LoVo (cell line): ENCODE measurements at places on chromosomes 2 and 18.

GRCh38 chr2:132733094-132733493 is 63.1 kb upstream of the LYPD1 start:
- DNase-seq: no peak

GRCh38 chr18:59470561-59471121 is 111.6 kb upstream of the LMAN1 start:
- no peak for DNase-seq

DNA sequence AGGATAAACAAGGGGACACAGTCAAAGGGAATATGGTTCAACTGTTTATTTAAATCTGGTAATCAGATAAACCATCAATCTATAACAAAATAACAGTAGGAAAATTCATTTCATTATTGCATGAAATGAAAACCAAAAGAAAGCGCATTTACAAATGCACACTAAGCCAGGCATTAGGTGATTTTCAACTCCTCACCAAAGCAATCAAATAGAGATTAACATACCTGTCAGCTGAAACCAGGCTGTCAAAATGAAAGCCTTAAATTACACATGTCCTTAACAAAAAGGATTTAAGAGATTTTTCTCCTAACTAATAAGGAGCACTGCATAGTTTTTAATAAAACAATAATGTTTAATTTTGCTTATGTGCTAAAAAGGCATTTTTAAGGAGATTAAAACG is 23.0 kb downstream of the STK39 start:
- no peak for DNase-seq

DNA sequence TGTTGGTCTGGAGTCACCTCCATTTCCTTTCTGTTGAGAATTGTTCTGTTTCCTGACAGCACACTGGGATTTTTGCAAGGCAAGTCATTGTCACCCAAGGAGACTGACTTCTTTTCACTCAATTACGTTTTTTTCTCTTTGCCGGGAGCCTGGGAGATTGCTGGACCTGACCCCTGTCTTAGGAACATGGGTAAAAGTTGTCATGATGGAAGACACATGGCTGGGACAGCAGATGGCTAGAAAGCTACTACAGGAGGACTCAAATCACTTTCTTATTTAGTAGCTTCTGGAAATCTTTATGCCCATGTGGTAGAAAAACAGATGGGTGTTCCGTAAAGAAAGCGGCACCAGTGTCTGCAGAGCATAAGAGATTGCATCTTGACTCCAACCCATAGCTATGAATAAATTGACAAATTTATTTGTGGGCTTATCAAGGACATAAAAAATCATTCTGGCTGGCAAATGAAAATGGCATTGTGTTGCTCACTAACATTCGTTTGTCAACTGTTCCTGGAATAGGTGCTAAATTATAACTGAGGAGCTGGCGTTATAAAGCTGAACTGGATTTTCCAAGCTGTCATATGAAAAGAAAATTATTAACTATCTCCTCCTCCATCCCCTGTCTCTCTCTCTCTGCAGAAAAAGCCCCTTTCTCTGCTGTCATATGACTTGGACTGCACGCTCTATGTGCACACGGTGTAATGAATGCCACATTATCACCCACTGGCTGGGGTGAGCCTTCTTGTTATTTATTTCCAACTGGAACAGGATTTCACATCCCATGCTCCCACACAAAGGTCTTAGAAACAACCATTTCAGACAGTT is 159.8 kb downstream of the SH3RF3 start:
- no peak for DNase-seq

- DNase-seq: no peak
Observed at GRCh38 chr2:217845301-217845700, 157.5 kb downstream of the TNS1 start.

DNA sequence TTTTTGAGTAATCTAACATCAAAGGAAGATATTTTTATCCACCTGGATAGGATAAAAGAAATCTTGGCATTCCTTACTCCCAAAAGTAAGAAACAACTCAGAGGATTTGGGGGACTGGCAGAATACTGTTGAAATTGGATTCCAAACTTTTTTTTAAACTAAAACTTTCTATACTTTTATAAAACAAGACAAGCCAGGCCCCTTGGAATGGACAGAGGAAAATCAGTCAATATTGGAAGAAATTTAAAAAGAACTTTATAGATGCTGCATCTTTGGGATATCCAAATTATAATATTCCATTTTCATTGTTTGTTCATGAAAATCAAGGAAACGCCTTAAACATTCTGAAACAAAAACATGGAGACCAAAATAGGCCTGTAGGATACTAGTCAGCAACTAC is 147.6 kb upstream of the PIEZO2 start:
- DNase-seq: no peak

- DNase-seq: no peak
Observed at GRCh38 chr2:229230911-229231310, 40.2 kb downstream of the PID1 start.

- no peak for DNase-seq
Observed at GRCh38 chr2:23291239-23291638, 93.7 kb upstream of the KLHL29 start.

GRCh38 chr18:22872900-22873537 is 60.1 kb upstream of the RBBP8 start:
- DNase-seq: no peak

DNA sequence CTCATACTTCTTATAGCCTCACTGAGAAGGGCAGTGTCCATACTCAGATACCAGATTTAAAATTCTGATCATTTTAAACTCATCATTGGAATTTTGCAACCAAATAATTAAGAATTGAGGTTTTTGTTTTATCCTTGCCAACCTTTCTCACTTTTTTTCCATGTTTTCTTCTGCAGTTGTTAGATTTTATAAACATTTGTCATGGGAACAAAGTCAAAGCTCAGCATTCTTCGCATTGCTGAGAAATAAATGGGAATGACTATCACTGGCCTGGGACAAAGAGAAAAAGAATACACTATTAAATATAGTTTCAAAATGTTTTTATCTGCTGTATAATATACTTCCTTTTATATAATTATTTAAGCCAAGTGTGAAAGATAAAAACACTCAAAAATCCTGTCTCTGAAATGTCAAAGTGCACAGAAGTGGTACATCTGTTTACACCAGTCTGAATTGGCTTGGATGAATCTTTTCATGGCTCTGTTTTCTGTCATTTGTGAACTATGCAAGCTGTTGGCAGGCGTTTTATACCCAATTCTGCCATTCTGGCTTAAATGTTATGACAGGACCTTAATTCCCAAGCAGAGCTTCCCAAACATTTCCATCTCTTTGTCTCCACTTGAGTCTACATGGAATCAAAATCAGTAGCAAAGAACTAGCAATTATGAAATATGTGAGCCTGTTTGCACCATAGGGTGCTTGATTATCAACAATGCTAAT is 249.3 kb upstream of the SYT4 start:
- no peak for DNase-seq

- no peak for DNase-seq
Observed at GRCh38 chr2:137672989-137673552, 291.2 kb upstream of the HNMT start.

GRCh38 chr2:70827388-70827787 is 7.0 kb upstream of the CLEC4F start:
- no peak for DNase-seq

DNA sequence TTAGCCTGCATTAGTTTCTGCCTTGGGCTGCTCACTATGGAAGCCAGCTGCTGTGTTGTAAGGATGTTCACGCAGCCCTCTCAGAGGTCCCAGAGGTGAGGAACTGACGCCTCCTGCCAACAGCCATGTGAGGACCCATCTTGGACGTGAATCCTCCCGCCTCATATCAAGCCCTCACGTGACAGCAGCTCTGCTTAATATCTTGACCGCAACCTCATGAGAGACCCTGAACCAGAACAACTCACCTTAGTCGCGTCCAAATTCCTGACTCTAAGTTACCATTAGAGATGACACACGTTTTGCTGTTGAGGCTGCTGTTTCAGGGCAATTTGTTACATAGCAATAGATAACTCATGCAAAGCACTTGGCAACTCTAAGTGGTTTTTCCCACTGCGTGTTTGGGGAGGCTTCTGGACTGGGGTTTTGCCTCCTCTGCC is 97.7 kb downstream of the TMEM17 start:
- DNase-seq: no peak

DNA sequence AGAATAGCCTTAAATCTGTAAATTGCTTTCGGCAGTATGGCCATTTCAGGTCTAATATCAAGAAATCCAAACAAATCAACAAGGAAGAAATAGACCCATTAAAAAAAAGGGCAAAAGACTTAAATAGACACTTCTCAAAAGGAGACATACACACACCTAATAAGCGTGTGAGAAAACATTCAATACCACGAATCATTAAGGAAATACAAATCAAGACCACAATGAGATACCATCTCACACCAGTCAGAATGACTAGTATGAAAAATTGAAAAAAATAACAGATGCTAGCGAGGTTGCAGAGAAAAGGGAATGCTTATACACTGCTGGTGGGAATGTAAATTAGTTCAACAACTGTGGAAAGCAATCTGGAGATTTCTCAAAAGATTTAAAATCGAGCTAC is 243.2 kb downstream of the DSEL start:
- DNase-seq: no peak

GRCh38 chr2:240626531-240627300 is 1.4 kb downstream of the GPR35 start:
- no peak for DNase-seq

DNA sequence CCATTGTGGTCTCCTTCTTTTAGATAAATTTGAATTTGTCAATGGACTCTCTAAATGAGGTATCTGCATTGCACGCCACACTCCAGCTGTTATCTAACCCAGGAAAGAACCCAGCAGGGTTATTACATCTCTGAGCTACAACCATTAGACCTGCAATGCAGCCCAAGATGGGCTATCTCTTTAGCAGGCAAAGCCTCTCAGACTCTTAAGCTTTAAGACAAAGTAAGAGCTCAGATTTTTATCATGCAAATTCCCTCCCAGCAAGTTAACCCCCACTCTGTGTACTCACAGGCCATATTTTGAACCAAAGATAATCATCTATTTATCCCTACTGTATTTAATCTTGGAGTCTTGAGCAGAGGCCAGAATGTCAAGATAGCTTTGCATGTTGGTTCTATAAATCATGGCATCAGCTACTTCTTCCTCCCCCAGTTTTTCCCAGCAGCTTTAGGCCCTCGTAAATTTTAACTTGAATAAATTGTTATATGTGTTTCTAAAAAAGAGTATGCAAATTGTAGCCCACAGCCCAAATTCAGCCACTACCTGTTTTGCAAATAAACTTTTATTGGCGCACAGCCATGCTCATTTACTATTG is 273.7 kb upstream of the PKDCC start:
- DNase-seq: no peak

DNA sequence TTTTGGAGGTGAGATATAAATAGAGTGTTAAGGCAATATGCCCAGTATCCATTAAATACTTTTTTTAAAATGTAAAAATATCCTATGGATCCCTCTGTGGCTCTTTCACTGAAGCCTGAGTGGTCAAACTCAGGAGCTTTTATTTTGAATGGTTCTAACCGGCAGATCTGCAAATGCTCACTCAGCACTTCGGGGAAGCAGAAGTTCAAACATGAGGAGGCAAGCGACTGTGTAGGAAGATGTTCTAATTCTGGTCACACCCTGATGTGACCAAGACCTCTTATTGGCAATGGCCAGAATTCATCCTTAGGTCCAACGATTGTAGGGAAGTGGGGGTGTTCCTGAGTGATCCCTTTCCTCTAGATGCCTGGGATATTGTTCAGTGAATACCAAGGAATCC is 168.8 kb downstream of the CDCA7 start:
- DNase-seq: no peak

- no peak for DNase-seq
Observed at GRCh38 chr2:227377467-227378351, 1.4 kb downstream of the TM4SF20 start.

DNA sequence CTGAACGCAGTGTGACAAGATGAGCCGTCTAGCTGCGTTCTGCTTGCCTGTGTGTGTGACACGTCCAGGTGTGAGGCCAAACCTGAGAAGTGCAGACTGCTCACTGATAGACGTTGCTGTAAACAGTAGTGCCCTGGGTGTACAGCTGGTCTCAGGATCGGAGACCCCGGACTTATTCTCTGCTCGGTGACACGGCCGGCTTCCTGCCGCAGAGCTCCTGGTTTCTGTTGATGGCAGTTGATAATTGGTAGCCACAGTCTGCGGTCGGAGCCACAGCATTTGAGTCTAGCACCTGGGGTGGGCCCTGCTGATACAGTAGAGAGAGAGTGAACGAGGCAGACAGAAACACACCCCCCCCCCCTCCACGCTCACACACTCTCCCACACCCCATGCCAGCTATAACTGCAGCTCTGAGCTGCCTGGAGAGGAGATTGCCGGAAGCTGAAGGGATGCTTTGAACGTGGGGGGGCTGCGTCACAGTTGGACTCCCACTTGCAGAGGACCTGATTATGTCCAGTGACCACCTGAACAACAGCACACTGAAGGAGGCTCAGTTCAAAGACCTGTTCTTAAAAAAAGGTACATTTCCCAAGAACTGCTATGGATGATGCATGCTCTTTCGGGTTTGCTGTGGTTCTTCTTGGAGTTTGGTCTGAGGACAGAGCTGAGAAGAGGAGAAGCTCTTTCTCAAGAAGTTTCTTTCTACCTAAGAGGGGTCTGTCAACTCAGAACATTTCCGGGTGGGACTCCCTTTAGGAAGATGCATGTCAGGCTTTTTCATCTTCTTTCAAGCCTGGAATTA is 114.0 kb downstream of the FAM210A start:
- DNase-seq: no peak

GRCh38 chr2:167196461-167197252 is 308.4 kb downstream of the XIRP2 start:
- DNase-seq: no peak

GRCh38 chr2:240769096-240769495 is 50.9 kb downstream of the KIF1A start:
- no peak for DNase-seq

DNA sequence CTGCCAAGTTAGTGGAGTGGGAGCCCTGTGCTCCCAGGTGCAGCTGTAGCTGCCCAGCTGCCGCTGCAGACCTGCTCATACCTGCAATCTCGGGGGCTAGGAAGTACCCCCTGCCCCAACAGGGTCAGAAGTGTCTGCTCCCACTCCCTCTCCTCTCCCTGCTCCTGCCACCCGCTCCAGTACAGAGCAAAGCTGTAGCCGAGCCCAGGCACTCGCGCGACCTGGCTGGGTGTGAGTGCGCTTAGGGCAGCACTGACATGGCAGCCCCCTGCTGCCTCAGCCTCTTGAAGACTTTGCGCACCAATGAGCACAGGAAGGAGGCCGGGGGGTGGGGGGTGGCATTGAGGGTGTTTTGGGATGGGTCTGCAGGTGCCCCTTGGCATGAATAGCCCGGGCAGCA is 1951.4 kb downstream of the SUCLG1 start:
- DNase-seq: no peak

GRCh38 chr18:65769652-65770051 is 18.8 kb downstream of the CDH7 start:
- no peak for DNase-seq

DNA sequence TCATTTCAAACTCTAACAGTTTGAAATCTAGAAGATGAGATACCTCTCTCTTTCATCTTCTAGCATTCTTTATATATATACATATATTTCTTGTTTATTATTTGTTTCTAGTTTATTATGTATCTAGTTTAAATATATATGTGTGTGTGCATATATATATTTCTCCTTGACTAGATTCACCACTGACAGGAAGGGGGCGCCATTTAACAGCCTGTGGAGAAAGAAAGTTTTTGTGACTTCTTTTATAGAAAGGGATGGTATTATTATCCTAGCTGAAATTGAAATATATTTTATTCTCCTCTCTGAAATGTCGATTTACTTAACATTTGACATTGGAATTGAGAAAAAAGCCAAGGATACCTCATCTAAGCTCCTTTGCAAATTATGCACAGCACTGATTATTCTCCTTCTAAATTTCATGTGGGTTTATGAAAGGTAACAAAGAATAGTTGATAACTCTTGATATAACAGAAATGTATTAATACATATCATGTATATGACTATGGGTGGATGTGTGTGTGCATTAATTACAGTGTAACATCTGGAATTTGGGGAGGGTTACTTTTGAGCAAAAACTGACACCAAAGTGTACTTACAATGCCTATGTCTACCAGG is 160.7 kb upstream of the NT5C1B start:
- DNase-seq: peak; percentile 57
